ENCODE measurements at places on chromosomes 7 and 10.

- DNase-seq = no peak
Measured at GRCh38 chr10:58827381-58827780, 314.7 kb downstream of the BICC1 start.

DNA sequence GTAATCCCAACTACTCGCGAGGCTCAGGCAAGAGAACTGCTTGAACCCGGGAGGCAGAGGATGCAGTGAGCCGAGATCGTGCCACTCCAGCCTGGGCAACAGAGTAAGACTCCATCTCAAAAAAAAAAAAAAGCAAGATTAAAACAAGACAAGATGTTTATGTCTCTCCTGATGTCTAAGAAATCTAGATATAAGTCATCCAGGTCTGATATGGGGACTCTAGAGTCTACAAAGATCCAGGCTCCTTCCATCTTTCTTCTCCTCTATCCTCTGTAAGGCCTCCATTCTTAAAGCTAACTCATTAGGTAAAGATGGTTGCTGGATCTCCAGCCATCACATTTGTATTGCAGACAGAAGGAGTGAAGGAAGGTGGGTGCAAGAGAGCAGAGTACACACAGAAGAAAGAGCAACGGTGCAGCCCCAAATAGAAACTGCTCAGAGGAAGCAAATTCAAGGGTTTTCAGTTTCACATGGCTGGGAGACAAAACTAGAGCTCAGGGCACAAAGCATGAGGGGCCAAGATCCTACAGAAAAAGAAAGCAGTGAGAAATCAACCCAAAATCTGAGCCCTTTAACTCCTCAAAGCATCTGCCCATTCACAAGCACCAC, 57.6 kb downstream of the USP6NL start:
- no peak for DNase-seq

GRCh38 chr10:84407388-84408049, 79.1 kb downstream of the CCSER2 start:
- DNase-seq = no peak

DNA sequence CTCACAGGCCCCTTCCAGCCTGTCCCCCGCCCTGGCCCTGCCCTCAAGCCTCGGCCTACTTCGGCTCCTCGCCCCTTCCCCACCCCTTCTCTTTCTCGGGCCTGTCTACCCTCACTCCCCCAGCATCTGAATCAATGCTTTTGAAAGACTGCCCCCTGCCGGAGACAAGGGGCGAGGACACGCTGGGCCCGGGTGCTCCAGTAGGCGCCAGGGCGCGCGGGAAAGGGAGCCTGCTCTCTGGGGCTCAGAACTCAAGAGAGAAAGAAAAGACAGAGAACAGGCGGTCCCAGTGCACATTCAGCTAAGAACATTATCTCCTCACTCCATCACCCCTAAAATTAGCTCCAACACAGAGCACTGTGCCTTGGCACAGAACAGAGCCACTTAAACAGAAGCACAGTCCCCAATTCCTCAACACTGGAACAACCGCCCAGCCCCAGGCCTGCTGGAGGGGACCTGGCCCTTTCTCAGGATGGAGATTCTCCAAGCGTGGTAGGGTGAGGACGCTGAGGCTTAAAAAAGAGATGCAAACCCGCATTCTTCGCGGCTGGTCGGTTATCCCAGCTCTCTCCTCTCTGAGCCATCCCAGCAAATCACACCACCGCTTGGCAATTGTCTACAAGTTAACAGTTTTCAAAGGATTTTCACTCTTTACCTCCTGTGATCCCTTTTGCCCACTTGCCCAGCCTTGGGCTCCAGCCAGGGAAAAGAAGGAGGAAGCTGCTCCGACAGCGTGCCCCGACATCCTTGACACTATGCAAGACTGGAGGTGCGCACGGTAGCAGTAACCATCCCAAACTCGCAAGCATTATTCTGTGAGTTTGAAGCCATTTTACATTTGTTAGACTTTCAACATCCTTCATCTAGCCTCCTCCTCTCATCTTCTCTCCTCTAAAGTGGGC, 2.1 kb downstream of the GIGYF1 start:
- no peak for DNase-seq

- DNase-seq = no peak
Measured at GRCh38 chr7:51340029-51340838, 23.6 kb upstream of the COBL start.

- no peak for DNase-seq
Measured at GRCh38 chr7:22196429-22196828, 160.5 kb downstream of the RAPGEF5 start.
